ENCODE measurements at places on chromosomes 3 and 15.

GRCh38 chr3:38139652-38140051 lies 1.2 kb downstream of the MYD88 start:
- DNase-seq, result no peak

- no peak for DNase-seq
Measured at GRCh38 chr15:58707397-58707796, 42.1 kb downstream of the ADAM10 start.

GRCh38 chr15:69719527-69720240 lies 267.1 kb downstream of the RPLP1 start:
- DNase-seq, result peak; percentile 69

- DNase-seq, result no peak
Measured at GRCh38 chr3:161854232-161854771, 357.7 kb downstream of the OTOL1 start.

DNA sequence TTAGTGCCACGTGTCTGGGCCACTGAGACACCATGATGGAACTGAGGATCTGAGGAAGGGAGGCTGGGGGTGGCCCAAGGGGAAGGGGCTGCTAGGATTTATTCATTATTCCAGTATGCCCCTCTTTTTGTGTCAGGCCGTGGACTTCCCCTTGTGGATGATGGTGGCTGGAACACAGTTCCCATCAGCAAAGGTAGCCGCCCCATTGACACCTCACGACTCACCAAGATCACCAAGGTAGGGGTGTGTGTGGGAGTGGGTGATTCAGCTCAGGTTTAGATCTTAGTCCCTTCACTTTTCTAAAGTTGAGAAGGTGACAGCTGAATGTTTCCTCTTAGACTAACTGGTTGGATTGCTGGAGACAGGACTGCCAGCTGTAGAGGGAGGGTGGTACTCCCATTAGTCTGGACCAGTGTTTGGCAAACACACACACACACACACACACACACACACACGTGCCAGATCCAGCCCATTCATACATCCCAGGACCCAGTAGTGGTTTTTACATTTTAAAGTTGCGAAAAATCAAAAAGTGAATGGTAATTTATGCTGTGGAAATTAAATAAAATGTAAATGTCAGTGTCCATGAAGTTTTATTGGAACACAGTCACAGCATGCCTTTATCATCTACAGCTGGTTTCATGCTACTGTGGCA lies 11.4 kb downstream of the EIF4G1 start:
- no peak for DNase-seq

GRCh38 chr15:52284164-52284563 lies 11.4 kb downstream of the MYO5C start:
- no peak for DNase-seq

GRCh38 chr3:12708584-12709192 lies 44.8 kb upstream of the RAF1 start:
- no peak for DNase-seq

- peak; percentile 44 for DNase-seq
Measured at GRCh38 chr15:68054628-68055223, 611 bp downstream of the PIAS1 start.

- no peak for DNase-seq
Measured at GRCh38 chr15:96336108-96336595, 5.7 kb downstream of the NR2F2 start.

GRCh38 chr3:43638594-43639447 lies 17.0 kb upstream of the ANO10 start:
- DNase-seq, result no peak

DNA sequence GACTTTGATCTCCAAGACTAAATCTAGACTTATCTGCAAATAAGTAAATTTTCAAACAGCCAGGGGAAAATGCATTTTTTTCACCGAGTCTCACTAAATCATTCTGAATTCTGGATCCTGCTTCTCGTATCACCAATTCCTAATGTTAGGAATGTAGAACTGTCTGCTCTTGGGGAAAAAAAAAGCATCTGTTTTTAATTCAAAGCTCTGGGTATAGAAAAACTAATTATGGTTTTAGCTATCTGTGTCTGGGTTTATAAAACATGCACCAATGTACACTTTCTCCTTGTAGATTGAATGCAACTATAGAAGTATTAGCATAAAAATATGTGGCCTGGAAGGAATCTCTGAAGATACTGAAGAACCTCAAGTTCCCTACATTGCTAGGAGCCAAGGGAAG lies 4.8 kb upstream of the CDAN1 start:
- no peak for DNase-seq

DNA sequence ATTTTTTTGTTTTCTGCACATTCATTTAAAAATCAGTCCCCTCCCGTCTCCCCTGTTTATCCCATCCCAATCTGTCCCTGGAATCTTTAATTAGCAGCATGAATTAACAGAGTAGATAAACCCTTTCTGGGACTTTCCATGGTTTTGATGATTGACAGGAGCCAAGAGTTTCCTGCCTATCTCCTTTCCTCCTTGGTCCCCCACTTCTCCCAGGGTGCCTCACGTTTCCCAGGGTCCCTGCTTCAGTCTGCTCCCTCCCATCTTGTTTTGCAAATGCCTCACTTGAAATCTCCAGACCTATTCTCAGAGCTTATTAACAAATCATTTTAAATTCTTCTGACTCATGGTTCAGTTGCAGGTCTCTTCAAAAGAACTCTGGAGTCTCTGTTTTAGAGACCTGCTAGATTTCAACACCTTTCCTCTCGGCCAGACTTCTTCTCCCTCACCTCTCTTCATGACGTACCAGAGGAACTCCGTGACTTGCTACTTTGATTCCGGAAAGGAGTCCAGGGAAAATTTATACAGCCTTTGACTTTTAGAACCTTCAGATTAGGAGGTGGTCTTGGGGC lies 238.5 kb downstream of the ITPR1 start:
- no peak for DNase-seq

DNA sequence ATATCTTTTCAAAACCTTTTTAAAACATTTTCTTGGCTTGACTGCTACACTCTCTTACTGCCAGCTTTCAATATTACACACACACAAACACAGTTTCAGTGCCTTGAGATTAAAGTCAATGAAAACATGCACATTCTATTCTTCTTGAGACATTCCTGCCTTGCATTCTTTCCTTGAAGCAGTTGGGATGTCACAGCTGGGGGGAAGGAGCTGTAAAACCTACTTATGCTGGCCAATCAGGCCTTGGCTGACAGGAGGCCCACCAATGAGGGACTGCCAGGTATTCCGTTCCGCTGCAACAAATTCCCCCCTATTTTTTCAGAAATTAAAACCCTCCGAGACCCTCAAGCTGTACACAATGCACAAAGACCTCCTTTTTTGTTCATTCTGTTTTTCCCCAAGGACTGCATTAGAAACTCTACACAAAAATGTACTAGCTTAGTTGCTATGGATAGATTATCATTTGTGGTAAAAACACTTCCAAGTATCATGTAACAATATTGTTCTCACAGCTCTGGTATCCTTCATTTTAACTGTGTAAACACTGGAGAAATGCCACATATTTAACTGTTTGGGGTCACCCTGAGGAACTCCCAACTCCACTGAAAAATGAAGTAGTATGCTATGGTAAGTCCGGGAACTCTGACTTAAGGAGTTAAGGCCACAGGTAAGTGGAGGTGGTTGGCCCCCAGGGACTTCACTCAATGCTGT lies 18.5 kb downstream of the FSTL1 start:
- DNase-seq, result no peak

GRCh38 chr3:63878394-63879060 lies 14.9 kb downstream of the ATXN7 start:
- DNase-seq, result no peak

DNA sequence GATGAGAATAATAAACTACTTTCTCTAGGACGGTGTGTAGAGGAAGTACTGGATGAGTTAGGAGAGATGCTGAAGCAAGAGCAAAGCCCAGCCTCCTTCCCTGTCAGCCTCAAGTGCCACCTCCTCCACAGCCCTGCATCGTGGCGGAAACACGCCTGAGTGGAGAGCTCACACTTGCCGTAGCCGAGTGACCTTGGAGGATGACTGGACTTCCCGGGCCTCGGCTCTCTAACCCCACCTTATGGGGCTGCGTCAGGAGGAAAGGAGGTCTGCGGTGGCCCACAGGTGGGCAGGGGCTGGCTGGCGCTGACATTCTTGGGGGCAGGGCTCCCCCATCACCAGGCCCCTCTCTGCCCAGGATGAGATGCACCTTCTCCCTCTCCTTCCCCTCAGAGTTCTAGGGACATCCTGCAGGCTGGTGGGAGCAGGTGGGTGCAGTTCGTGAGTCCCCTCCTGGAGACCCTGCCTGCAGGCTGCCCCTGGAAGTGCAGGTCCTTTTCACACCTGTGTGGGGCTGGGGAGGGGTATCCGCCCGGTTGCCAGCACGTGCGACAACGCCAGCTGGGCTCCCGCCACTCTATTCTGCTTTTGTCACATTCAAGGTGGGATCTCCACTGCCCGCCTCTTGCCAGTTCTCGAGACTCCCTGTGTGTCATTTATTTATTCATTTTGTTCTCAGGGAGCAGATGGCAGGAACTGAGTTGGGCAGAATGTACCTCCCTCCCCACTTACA lies 175.2 kb downstream of the MEGF11 start:
- no peak for DNase-seq

DNA sequence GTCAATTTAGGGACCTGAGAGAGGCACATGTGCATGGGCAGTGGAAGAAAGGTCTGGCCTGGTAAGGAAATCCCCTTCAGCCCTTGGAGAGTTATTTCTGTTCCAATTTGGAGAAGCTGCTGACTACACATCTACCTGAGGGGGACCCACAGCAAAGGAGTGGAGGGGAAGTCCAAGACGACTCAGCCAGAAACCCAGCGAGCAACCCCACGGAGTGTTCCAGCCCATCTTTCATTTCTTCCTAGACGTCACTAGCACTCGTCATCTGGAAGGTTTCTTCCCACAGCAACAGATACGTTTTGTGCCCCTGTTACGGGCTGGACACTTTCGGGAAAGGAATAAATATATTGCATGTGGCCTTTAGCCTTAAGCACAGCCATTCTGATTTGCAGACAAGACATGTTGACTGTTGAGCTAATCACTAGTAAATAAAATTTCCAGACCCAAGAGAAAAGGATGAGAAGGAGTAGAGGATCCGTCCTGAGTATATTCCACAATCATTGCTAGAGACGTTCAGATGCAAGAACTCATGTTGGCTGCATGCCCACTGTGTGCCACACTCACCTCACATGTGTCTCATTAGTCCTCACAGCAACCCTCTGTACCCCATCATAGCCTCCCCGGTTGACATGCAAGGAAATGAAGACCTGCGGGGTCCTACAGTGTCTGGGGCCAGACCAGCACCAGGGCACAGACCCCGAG lies 7.8 kb upstream of the FAM174B start:
- no peak for DNase-seq

DNA sequence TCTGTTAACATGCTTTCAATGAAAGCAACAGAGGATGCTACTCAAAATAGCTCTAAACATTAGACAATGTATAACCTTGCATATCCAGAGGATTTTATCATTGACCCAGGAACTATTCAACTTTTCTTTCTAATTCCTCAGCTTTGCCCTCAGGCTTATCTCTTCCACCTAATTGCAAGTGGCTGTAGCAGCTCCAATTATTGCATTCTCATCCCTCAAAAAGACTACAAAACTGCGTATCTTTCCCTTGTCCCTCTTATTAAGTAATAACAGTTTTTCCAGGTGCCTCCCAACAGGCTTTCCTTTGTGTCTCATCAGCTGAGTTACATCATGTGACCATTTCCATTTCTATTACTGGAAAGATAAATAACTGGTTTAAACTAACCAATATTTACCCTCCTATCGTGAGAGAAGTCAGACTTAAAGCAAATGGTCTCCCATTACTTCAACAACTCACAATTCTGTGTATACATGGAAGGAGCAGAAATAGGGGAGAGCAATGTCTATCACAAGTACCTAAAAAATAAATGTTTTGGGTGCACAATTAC lies 78.0 kb upstream of the MBNL1 start:
- no peak for DNase-seq

DNA sequence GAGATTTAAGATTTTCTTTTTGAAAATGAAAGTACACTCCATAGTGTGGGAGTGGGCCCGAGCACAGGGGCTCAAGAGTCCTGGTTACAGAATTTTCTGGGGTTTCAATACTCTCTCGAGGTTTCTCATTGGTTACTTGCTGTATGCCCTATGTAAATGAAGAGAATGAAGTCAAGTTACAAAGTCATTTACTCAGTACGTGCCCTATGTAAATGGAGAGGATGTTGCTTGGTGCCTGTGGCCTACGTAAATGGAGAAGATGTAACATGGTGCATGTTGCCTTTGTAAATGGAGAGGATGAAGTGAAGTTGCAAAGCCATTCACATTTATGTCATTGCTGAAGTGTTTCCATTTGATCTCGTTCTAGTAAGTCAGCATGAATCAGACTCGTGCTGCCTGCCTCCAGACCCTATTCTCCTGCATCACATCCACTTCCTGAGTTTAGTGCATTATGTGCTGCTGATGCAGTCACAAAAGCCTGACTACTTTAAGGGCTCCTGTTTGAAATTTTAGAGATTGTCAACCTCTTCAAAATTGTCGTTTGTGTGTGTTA lies 302.0 kb downstream of the ZBBX start:
- no peak for DNase-seq

DNA sequence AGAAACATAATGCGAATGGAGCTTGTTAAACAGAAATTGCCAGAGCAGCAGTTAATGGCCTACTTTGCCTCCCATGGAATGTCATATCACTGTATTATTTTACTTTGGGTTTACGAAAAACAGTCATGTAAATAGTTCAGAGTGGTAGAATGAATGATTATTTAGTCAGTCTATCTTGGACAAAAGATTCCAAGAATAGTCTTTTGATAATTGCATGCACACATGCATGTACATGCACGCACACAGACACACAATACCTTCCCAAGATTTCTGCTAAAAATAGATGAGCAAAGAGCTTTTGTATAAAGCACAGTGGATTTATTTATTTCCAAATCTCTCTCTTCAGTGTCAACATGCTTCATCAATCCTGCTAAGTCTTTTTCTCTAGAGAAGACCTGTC lies 800.7 kb downstream of the DIPK2A start:
- no peak for DNase-seq

- DNase-seq, result no peak
Measured at GRCh38 chr15:45328663-45329062, 49.7 kb downstream of the GATM start.

DNA sequence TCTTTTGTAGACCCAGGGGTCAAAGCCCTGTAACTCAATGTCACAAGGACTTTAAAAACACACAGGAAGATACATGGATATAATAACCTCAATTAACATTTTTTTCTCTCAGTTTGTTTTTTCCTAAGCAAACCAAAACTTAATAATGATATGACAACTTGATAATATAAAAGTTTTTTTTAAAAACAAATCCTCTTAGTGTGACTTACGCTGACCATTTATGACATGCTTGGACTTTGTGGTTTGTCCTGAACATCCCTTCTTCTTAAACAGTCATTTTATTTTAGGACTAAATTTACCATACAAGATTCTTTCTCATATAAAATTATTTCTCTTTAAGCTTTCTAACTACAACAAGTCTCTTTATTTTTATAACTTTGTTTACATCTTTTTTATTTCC lies 25.4 kb upstream of the FAM3D start:
- no peak for DNase-seq

GRCh38 chr3:194871864-194872668 lies 186.4 kb downstream of the FAM43A start:
- DNase-seq, result no peak
